ENCODE measurements at places on chromosomes 2 and 18. TPM values are rescaled to one million over a fixed set of nuclear protein-coding genes. Genes with fewer than 3 reads are reported as not detected.

Gene CERKL
- total RNA-seq: not detected

Gene DARS1
- total RNA-seq: 51.3 TPM

Gene PAPOLG
- total RNA-seq: 16.1 TPM

Gene DOCK10
- 6.1 TPM for total RNA-seq

Gene FEV
- total RNA-seq: not detected

GRCh38 chr2:53095664-53096063, 671.9 kb upstream of the CHAC2 start:
- DNase-seq: no peak

DNA sequence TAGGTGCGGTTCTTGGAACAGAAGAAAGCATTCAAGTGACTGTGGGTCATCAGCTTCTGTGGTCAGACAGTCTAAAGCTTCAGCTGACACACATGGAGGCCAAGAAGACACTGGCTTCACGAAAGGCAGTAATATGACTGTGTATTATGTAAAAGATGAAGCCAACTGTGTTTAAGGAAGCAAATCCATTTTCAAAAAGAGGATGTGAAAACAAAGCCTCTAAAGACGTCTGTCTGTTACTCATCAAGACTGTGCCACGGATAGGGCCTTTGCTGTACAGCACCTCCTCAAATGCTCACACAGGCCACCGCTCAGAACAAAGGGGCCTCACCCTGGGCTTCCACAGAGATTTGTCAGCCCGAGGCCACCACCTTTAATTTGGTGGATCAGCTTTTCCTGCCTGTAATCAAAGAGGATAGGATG, 21.1 kb upstream of the TMEM163 start:
- no peak for DNase-seq

- DNase-seq: no peak
Measured at GRCh38 chr2:230358305-230358704, 31.3 kb downstream of the SP140L start.

DNA sequence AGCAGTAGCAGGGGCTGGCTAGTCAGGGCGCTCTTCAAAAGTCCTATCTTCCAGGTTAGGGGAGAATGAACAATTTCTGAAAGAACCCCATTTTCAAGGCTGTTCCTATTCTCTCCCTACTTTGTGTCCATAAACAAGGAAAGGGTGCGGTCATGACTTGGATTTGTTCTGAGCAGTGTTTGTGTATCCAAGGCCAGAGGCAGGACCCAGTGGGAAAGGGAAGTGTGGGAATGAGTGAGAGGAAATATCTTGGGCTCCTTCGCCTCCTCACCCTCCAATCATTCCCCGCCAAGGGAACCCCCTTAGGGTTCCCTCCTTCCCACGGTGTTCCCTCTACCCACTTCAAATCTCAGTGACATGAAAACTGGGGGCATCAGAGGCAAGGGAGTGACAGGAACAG, 25.5 kb upstream of the SPTBN1 start:
- DNase-seq: no peak

DNA sequence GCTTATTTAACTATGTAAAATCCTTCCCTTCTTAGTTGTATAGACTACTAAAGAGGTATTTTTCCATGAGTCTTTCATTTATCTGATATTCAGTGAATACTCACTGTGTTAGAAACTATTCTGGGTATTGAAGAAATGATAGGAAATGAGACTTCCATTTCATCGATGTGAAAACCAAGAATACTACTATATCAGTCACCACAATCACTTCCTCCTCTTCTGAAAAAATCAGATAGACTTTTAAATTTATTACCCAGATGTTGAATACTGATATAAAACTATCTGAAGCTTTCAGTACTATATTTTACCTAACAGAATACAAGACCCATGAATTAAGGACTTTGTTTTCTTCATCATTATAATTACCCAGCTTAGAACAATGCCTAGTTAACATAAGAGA, 1801.1 kb upstream of the CELF4 start:
- no peak for DNase-seq

All from dermis microvascular lymphatic vessel endothelial cell (primary cell).